ENCODE measurements at places on chromosomes 4 and X.

- H3K4me3 ChIP-seq: no peak overlapping the region
- no peaks in the 10 kb centered on the region for H3K4me1 ChIP-seq
- H3K27me3 ChIP-seq: no peaks in the 10 kb centered on the region
These were observed 229.0 kb upstream of the LCORL start for GRCh38 chr4:18250564-18250963.

GRCh38 chr4:109359040-109359646, 56.7 kb upstream of the COL25A1 start:
- no peaks in the 10 kb centered on the region for H3K36me3 ChIP-seq
- peaks cover 37% of the 10 kb centered on the region for H3K27me3 ChIP-seq
- H3K4me1 ChIP-seq: peaks cover 38% of the 10 kb centered on the region
- peak overlapping the region; percentile 66 for H3K4me3 ChIP-seq
- H3K27ac ChIP-seq: peak overlapping the region; percentile 64

GRCh38 chr4:2135083-2135482, 76.0 kb downstream of the NAT8L start:
- H3K27ac ChIP-seq: peak overlapping the region; percentile 77
- peak; percentile 84 for DNase-seq
- peaks cover 23% of the 10 kb centered on the region for H3K36me3 ChIP-seq
- peaks cover 20% of the 10 kb centered on the region for H3K4me1 ChIP-seq
- H3K27me3 ChIP-seq: no peaks in the 10 kb centered on the region
- H3K4me3 ChIP-seq: peak overlapping the region; percentile 52

- H3K27me3 ChIP-seq: no peaks in the 10 kb centered on the region
- no peaks in the 10 kb centered on the region for H3K36me3 ChIP-seq
- H3K4me3 ChIP-seq: no peak overlapping the region
These were observed 35.9 kb downstream of the TBC1D19 start for GRCh38 chr4:26619784-26620183.

- H3K4me3 ChIP-seq: no peak overlapping the region
- H3K4me1 ChIP-seq: no peaks in the 10 kb centered on the region
- H3K27me3 ChIP-seq: no peaks in the 10 kb centered on the region
- peak; percentile 56 for DNase-seq
- H3K27ac ChIP-seq: no peak overlapping the region
- no peaks in the 10 kb centered on the region for H3K36me3 ChIP-seq
These were observed 33.7 kb upstream of the MSL3 start for GRCh38 chrX:11724122-11725017.

DNA sequence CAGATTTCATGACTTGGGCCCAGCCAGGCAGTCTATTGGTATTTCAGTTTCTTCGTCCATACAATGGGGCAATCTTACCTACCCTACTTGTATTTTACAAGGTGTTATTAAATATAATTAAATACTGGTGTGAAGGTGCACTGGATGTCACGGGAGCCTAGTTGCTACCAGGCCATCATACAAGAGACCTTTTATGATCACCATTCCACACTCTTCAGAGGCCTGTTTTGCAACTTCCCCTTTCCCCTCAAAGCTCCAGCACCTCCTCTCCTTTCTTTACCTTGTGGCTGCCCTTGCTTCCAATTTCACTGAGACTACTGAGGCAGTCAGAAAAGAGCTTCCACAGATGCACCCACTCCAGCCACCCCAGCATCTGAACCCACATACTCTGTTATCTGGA, 93.8 kb upstream of the HELT start:
- no peak overlapping the region for H3K4me3 ChIP-seq
- peaks cover 2% of the 10 kb centered on the region for H3K4me1 ChIP-seq
- DNase-seq: no peak
- peaks cover 10% of the 10 kb centered on the region for H3K27me3 ChIP-seq
- no peaks in the 10 kb centered on the region for H3K36me3 ChIP-seq
- H3K27ac ChIP-seq: no peak overlapping the region

DNA sequence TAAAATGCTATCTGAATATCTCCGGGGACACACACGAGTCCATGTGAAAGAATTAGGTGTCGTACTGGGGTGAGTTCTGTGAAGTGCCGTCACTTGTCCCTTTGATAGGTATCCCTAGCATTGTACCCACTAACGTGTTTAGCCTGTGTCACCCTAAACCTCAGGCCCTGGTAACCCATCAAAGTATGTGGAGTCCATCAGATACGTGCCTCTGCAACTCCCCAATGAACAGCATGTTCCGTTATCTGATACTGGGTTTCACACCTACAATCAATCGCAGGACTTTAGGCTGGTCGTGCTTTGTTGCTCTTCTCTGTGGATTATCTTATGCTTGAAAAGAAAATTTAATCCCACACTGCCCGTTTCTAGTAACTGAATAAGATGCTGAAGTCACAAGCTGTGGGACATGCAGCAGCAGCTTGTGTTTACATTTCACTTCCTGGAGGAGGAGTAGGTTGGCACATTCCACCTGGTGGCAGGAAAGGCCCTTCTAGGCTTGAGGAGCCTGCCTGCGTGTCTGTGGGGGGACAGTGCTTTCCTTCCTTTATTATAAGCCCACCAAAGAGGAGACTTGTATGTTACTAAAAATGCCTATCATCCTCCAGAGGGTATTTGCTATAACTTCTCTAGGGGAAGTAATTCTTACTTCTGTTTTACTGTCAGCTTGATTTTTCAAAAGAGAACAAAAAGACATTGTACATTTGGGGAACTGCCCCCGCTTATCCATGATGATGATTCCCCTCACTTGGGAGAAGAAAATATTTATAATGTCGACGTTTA, 127.2 kb downstream of the FNIP2 start:
- H3K4me1 ChIP-seq: peaks cover 16% of the 10 kb centered on the region
- no peaks in the 10 kb centered on the region for H3K27me3 ChIP-seq
- H3K36me3 ChIP-seq: peaks cover 57% of the 10 kb centered on the region
- DNase-seq: peak; percentile 58

DNA sequence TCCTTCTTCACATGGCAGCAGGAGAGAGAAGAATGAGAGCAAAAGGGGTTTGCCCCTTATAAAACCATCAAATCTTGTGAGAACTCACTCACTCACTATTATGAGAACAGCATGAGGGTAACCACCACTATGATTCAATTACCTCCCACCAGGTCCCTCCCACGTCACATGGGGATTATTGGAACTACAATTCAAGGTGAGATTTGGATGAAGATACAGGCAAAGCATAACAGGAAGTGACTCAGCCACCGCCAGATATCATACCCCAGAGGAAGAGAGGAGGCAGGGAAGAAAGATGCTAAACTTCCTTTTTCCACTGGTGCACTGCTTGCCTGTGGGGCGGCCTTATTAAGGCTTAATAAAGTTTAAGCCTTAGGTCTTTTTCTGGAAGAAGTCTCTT, 766.1 kb downstream of the KCTD8 start:
- DNase-seq: no peak
- no peaks in the 10 kb centered on the region for H3K4me1 ChIP-seq
- H3K27ac ChIP-seq: no peak overlapping the region
- no peak overlapping the region for H3K4me3 ChIP-seq
- H3K36me3 ChIP-seq: no peaks in the 10 kb centered on the region

Measured in activated CD4-positive, alpha-beta T cell treated with anti-CD3 and anti-CD28 coated beads, Interleukin-2, amount 10 ng/mL, durations not matched to agents 24 days and 14 days (primary cell).